Activated T-helper 1 cell treated with anti-CD3 and anti-CD28 coated beads, Interleukin-12 subunit alpha, Interleukin-12 subunit beta, Interleukin-2, Interleukin-4 antibody, amounts not matched to agents 30 ng/mL and 10 ng/mL and 1 ng/mL, durations not matched to agents 14 hours and 24 hours and 36 hours (primary cell): ENCODE measurements at places on chromosomes 7 and 10. TPM values are rescaled to one million over a fixed set of nuclear protein-coding genes. Genes with fewer than 3 reads are reported as not detected.

DNA sequence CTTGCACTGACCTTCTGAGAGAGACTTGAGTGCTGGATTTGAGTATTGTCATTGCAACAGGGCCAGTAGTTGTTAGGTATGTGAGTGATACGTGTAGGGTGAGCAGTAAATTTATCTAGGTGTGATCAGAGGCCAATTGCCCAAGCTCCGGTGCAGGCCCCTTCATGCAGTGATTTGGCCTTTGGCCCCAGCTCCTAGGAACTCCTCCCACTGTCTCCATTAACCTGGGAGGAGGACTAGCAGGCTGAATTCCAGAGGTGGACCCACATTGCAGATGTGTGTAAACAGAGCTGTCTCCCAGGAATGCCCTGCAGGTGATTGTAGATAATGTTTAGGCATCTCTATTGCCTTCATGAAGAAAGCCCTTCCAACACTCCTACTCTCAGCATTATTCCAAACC lies 19.5 kb downstream of the TCF7L2 start:
- H3K36me3 ChIP-seq = no peaks in the 10 kb centered on the region
- no peak overlapping the region for H3K4me3 ChIP-seq
- no peak for DNase-seq
- H3K27ac ChIP-seq = no peak overlapping the region
- H3K27me3 ChIP-seq = peaks cover 37% of the 10 kb centered on the region

DNA sequence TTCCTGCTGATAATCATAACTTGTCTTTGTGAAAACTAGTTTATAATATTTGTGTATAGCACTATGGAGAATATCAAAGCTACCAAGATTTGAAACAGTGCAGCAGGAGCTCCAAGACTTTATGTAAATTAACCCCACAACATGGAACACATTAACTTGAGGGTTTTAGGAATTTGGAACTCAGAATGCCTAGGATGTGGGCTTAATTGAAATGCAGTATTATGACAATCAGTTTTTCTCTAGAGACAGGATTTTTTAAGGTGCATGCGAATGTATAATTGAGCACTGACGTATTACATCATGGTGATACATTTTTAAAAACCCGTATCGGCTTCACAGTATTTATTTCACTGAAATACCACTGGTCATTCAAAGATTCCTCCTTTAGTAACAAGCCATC lies 313.1 kb upstream of the DGKB start:
- no peak for DNase-seq
- no peaks in the 10 kb centered on the region for H3K36me3 ChIP-seq
- no peak overlapping the region for H3K4me3 ChIP-seq
- no peaks in the 10 kb centered on the region for H3K4me1 ChIP-seq
- H3K27me3 ChIP-seq = no peaks in the 10 kb centered on the region

GRCh38 chr7:143289421-143289820 lies 1.3 kb downstream of the CASP2 start:
- H3K4me1 ChIP-seq = peaks cover 61% of the 10 kb centered on the region
- no peaks in the 10 kb centered on the region for H3K27me3 ChIP-seq
- H3K36me3 ChIP-seq = peaks cover 42% of the 10 kb centered on the region
- H3K4me3 ChIP-seq = peak overlapping the region; percentile 94

DNA sequence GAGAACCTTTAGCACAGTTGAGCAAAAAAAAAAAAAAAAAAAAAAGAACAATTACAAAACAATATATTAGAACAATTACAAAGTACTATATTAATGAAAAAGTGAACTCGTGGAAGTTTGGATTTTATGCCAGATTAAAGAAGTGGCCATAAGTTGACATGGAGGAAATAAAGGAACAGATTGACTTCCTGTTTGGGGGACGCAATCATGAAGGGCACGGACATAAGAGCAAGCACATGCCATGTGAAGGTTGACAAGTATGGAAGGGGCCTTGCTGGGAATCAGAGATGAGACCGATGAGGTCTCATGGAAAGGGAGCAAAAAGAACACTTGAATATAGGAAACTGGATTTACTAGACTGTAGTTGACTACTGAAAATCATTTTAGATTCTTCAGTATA lies 61.7 kb downstream of the ICA1 start:
- no peak for DNase-seq
- peaks cover 14% of the 10 kb centered on the region for H3K27me3 ChIP-seq
- H3K36me3 ChIP-seq = peaks cover 1% of the 10 kb centered on the region
- no peak overlapping the region for H3K27ac ChIP-seq

DNA sequence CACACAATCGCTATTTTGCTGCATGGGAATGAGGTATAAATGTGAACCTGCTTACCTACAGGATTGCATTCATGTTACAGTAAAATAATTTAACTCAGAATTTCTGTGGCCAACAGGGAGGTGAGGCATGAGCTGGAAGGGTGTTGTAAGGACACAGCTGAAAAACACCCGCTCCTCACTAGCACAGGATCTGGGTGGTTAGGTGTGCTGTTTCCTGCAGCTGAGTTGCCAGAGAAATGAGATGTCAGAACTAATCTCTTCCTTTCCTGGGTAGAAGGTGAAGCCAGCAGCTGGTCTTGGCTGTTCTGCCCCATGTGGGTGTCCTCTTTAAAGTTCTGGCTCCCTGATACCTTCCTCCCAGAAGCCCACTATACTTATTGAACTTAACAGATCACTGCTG lies 39.0 kb upstream of the ZNF438 start:
- no peak overlapping the region for H3K4me3 ChIP-seq
- DNase-seq = no peak
- H3K27me3 ChIP-seq = peaks cover 31% of the 10 kb centered on the region
- H3K27ac ChIP-seq = no peak overlapping the region

The PNLIPRP2 gene
- total RNA-seq = not detected in 2 replicates

The SMKR1 gene
- 4.8 and 5.7 TPM in 2 replicates for total RNA-seq

The ITGA8 gene
- not detected in 2 replicates for total RNA-seq

GRCh38 chr7:77208416-77208815 lies 8.8 kb upstream of the FGL2 start:
- H3K27ac ChIP-seq = no peak overlapping the region
- H3K4me3 ChIP-seq = no peak overlapping the region
- DNase-seq = no peak

- DNase-seq = no peak
- H3K4me3 ChIP-seq = no peak overlapping the region
- H3K27me3 ChIP-seq = peaks cover 25% of the 10 kb centered on the region
Measured at GRCh38 chr7:137850571-137850970, 3.8 kb upstream of the DGKI start.

DNA sequence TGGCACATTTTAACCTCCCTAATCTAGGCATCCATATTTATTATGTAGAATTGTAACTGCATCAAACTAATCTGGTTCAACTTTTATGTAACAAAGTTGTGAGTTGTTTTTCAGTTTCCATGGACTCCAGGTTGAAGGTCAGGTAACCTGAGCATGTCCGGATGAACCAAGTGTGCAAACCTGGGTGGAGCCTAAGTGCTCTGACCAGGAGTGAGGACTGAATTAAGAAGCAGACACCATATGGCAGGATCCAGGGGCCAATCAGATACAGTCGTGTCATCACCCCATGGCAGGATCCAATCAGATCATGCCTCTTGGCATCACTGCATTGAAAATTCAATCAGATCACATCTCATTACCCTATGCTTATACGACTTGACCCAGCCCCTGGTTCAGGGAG lies 41.2 kb upstream of the PHYHIPL start:
- H3K36me3 ChIP-seq = no peaks in the 10 kb centered on the region
- no peaks in the 10 kb centered on the region for H3K4me1 ChIP-seq
- H3K27ac ChIP-seq = no peak overlapping the region
- no peaks in the 10 kb centered on the region for H3K27me3 ChIP-seq

DNA sequence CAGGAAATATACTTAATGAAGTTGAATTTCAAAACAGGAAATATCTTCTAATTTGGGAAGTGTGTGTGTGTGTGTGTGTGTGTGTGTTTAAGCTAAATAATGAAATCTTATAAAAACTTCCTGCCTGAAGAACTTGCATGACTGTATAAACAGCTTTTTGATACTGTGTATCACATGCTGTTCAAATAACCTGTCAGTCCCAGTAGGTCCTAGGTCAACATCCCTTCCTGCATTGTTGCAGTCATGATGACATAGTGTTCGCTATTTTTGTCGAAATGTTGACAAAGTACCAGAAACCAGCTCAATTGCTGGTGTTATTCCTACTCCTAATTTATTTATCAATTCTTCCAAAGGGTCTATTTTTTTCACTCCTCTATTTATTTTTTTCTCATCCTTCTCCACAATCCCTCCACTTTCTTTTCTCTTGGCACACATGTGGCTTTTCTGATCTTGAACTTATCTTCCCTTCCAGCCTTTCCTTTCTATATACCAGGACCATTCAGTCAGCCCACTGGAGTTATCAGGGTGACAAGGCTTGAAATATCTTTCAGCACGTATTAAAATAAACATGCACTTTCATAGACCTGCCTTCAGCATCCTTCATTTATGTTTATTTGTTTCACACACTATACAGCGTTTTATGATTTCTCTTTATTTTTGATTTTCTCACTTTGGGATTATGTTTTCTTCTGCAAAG lies 115.8 kb downstream of the PLXDC2 start:
- no peaks in the 10 kb centered on the region for H3K4me1 ChIP-seq
- H3K4me3 ChIP-seq = no peak overlapping the region
- H3K27me3 ChIP-seq = peaks cover 1% of the 10 kb centered on the region

GRCh38 chr10:76017733-76018433 lies 586.5 kb downstream of the LRMDA start:
- no peaks in the 10 kb centered on the region for H3K27me3 ChIP-seq
- no peak overlapping the region for H3K27ac ChIP-seq
- H3K4me3 ChIP-seq = no peak overlapping the region
- no peak for DNase-seq

DNA sequence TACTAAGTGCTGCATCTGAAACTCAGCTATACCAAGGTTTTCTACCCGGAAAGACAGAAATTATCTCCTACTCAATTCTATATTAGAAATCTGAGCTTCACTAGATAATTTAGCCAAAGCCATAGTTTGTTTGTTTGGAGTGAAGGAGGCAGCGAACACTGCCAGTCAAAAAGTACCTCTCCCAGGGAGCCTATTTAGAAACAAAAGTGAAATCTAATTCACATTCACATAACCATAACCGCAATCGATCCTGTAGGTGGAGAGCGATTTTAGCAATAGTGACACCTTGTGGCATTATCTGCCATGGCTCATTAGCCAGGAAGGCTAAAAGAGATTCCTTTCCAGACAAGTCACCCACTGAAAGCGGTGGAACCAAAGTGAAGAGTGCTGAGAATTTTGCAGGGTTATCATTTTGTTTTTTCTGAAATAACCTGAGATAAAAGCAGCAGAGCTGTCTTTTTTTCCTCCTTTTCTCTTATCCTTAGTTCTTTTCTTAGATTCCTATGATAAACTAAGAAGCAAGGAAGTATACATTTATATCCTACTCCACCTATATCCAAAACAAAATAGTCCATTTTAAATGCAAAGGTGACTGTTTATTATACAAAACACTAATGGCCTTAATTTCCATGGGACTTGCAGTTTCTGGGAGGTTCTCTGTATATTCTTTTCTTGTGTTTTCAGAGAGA lies 83.7 kb upstream of the BET1 start:
- DNase-seq = peak; percentile 41
- H3K27me3 ChIP-seq = peaks cover 26% of the 10 kb centered on the region
- H3K4me1 ChIP-seq = peaks cover 7% of the 10 kb centered on the region
- peak overlapping the region; percentile 48 for H3K4me3 ChIP-seq
- H3K36me3 ChIP-seq = no peaks in the 10 kb centered on the region
- H3K27ac ChIP-seq = no peak overlapping the region

The GJD4 gene
- total RNA-seq = not detected in 2 replicates

The TMEM176A gene
- not detected in 2 replicates for total RNA-seq

GRCh38 chr7:127828843-127829500 lies 177.0 kb downstream of the SND1 start:
- no peak overlapping the region for H3K4me3 ChIP-seq
- peaks cover 7% of the 10 kb centered on the region for H3K4me1 ChIP-seq
- H3K36me3 ChIP-seq = peaks cover 15% of the 10 kb centered on the region
- no peak overlapping the region for H3K27ac ChIP-seq
- DNase-seq = no peak

DNA sequence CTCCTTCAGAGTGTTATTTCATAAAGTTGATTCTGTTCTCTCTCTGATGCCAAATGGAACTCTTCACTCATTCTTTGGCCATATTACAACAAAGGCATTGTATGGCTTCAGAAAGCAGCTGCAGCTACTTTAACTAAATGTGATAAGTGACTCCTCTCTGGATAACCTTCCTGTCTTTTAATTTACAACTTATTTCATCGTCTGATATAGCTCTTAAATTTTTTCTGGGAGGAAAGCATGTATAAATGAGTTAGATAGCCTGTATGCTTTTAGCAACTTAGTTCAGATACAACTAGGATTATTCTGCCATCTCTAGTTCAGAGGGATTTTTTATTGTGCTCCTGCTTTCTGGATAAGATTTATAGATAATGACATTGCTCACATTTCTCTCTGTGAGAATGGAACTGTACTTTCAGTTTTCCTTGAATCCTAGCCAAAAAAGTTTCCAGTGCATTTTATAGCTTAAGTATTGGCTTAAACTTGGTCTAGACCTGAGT lies 57.5 kb downstream of the KLHDC10 start:
- no peaks in the 10 kb centered on the region for H3K27me3 ChIP-seq
- H3K4me1 ChIP-seq = no peaks in the 10 kb centered on the region
- no peak for DNase-seq
- H3K4me3 ChIP-seq = no peak overlapping the region
- H3K27ac ChIP-seq = no peak overlapping the region

GRCh38 chr10:69721690-69722310 lies 79.9 kb upstream of the COL13A1 start:
- DNase-seq = no peak
- no peak overlapping the region for H3K4me3 ChIP-seq
- H3K36me3 ChIP-seq = no peaks in the 10 kb centered on the region
- no peaks in the 10 kb centered on the region for H3K27me3 ChIP-seq

DNA sequence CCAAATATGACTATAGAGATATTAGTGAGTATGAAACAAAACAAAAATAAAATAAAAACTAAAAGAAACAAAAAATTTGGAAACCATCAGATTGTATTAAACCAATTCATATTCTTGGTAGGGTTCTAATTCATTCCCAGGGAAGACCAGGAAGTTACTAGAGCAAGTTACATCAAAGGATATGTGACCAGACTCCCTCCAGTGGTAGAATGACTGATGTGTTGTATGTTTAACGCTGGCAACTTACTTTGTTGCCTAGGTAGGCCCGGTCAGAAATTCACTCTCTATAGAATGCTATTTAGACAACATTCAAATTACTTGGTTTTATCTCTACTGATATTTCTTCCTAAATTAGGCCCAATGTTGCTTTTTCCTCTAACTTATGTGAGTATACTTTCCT lies 5.2 kb downstream of the PHYHIPL start:
- H3K4me1 ChIP-seq = peaks cover 5% of the 10 kb centered on the region
- H3K4me3 ChIP-seq = no peak overlapping the region
- no peaks in the 10 kb centered on the region for H3K36me3 ChIP-seq
- H3K27ac ChIP-seq = no peak overlapping the region
